Myocyte (in vitro differentiated cells): ENCODE measurements at places on chromosomes 6 and 20. TPM values are rescaled to one million over a fixed set of nuclear protein-coding genes. Genes with fewer than 3 reads are reported as not detected.

DNA sequence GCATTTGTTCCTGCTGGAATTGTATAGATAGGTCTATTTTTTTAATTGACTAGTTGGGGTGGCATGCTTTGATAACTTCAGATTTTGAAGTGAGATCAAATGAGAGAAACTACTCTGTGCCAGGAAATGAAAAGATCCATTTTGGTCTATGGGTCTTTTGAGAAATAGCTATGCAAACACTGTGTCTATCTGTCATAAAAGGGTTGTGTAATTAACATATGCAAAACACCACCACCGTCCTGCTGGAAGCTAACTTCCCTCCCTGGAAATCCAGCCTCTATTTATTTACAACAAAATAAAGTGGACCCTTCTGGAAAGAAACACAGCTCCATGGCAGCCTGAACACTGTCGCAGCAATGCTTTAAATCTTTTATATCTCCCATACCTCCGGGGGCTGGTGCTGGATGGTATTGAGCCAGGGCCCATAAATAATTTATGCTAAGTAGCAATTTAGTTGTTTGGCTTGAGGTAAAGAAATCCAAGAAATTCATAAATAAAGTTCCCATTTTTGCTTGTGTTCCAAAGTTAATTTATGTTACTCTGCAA is 244.2 kb upstream of the POU3F2 start:
- no peak for DNase-seq

DNA sequence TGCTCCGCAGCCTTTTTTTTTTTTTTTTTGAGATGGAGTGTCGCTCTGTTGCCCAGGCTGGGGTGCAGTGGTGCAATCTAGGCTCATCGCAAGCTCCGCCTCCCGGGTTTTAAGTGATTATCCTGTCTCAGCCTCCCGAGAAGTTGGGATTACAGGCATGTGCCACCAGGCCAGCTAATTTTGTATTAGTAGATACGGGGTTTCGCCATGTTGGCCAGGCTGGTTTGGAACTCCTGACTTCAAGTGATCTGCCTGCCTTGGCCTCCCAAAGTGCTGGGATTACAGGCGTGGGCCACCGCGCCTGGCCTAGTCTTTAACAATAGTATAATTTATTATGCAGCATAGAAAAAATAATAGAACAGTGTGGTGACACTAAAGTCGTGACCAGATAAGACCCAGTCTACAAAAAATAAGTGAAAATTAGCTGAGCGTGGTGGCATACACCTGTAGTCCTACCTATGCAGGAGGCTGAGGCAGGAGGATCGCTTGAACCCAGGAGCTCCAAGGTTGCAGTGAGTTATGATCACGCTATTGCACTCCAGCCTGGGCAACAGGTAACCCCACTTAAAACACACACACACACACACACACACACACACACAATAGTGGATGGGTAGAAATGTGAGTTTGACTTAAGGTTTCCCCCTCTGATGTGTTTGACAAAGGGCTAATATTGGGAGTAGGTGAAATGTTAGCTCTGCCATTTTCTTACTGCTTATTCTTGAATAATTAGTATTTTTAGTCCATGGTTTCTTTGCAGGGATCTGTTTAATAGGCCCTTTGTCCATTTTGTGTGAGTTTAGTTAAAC is 6.5 kb downstream of the PIM1 start:
- DNase-seq: no peak

DNA sequence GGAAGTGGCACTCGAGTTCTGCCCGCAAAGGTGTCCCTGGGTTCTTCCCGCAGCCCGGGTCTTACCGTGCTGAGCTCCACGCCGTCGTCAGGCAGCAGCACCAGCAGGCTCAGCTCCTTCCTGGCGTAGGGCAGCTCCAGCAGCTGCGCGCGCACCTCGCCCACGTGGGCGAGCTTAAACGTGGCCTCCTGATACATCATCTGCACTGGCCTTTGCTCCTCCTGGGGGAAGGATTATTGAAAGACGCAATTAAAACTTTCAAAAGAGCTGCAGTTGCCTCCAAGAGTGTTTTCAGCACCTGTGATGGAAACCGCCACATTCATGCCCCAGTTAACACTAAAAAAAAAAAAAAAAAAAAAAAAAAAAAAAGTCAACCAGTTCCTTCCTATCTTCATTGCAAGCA is 11.3 kb downstream of the SERPINB9 start:
- DNase-seq: no peak

- no peak for DNase-seq
Observed at GRCh38 chr6:32149932-32150870, 1.5 kb downstream of the PRRT1 start.

DNA sequence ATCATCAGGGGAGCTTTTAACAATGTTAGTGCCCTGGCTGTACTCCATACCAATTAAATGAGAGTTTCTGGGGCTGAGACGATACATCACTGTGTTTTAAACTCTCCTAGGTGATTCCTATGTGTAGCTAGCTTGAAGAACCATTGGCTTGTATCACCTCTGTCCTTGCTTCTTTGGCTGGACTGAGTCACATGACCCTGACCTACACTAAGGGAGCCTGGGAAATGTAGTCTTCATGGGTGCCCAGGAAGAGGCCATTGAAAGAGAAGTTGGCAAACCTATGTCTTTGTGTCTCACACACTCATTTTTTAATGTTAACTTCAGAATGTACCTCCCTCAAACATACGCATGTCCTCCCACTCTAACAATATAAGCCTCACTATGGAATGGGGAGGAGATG is 506.6 kb downstream of the DHX35 start:
- DNase-seq: no peak

DNA sequence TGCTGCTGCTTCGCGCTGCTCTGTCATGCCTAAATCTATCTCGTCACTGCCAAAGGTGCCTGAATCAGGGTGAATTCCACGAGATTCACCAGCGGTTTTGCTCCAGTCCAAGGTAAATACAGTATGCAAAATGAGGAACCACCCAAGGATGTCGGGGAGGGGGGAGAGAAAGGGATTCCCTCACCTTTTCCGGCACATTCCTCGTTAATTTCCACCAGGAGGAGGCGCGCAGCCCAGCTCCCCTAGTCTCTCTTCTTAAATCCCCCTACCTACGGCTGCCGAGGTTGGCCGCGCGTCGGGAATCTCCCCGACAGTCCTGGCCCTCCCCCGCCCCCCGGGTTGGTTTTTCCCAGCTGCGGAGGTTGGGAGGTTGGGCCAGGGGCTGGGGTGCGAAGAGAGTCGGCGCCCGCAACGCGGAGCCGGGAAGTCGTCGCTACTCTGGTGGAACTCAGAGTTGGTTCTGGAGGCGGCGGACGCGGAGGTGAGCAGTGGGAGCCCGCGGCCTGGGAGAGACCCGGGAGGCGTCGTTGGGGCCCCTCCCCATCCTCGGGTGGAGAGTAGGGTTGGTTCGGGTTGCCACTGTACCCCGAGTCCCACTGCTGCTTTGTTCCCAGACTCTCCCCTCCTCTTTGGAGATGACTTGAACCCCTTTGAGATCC is at the start of gene TPBG:
Gene TPBG (plus strand): TSS at position 390 of the 659 bp plus-strand sequence. CDS start 1,145 bp downstream, outside the sequence.
- peak; percentile 50 for DNase-seq

- no peak for DNase-seq
Observed at GRCh38 chr6:109315341-109316110, 66.7 kb downstream of the CD164 start.

- DNase-seq: no peak
Observed at GRCh38 chr6:13763740-13764381, 50.5 kb downstream of the MCUR1 start.

- no peak for DNase-seq
Observed at GRCh38 chr20:51359947-51360346, 182.6 kb downstream of the NFATC2 start.

GRCh38 chr6:165983112-165984072 is 184.3 kb downstream of the TBXT start:
- no peak for DNase-seq

GRCh38 chr20:14700639-14700960 is 363.2 kb upstream of the FLRT3 start:
- DNase-seq: no peak

GRCh38 chr20:38072898-38073297 is 39.4 kb downstream of the RPRD1B start:
- DNase-seq: no peak

GRCh38 chr20:8601542-8601912 is 467.4 kb upstream of the PLCB4 start:
- no peak for DNase-seq

DNA sequence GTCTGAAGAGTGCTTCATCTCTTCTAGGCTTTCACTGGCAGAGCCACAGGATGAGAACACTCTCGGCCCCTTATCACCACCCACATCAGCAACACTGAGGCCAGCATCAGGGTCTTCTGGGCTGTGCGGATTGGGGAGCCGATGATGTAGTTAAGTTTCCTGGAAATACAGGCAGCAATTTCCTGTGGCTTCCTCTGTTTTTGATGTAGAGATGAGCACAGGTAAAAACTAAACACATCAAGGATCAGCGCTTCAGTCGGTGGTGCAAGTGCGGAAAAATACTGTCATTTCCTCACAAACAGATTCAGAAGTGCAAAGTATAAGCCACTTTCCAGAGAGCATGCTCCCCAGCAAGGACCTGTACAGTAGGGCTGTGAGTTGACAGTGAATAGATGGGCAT is 62.6 kb downstream of the BACH2 start:
- DNase-seq: no peak

- DNase-seq: no peak
Observed at GRCh38 chr6:47004463-47004862, 37.7 kb downstream of the ADGRF1 start.

DNA sequence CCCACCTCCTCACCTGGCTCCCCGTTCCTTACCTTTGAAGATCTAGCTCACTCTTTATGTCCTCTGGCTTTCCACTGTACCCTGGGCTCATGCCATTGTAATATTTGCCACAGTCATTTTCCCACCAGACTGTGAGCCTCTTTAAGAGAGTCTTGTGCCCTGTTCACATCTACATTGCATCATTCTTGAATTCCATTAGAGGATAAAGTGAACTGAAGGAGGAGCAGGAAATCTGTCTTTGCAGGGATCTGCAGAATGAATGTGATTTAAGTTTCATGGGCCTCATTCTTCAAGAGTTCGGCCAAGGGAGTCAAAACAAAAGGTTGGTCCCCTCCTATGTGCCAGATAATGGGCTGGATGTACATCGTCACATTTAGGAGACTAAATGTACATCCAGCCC is 272.6 kb upstream of the CITED2 start:
- DNase-seq: no peak

DNA sequence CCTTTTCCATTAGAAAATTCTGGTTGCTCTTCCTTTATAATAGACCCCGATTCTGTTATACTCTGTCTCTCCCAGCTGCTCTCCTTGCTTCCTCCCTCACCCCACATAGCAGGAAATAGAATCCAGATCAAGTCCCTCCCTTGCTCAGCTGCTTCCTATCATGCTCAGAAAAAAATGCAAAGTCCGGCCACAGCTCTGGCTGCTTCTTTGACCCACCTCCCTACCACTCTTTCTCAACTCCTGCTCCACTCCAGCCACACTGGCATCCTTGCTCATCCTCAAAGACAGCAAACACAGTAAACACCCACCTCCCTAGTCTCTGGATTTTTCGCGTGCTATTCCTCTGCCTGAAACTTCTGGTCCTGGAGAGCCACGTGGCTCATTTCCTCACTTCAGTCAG is 9.1 kb upstream of the SLC22A16 start:
- DNase-seq: peak; percentile 49

DNA sequence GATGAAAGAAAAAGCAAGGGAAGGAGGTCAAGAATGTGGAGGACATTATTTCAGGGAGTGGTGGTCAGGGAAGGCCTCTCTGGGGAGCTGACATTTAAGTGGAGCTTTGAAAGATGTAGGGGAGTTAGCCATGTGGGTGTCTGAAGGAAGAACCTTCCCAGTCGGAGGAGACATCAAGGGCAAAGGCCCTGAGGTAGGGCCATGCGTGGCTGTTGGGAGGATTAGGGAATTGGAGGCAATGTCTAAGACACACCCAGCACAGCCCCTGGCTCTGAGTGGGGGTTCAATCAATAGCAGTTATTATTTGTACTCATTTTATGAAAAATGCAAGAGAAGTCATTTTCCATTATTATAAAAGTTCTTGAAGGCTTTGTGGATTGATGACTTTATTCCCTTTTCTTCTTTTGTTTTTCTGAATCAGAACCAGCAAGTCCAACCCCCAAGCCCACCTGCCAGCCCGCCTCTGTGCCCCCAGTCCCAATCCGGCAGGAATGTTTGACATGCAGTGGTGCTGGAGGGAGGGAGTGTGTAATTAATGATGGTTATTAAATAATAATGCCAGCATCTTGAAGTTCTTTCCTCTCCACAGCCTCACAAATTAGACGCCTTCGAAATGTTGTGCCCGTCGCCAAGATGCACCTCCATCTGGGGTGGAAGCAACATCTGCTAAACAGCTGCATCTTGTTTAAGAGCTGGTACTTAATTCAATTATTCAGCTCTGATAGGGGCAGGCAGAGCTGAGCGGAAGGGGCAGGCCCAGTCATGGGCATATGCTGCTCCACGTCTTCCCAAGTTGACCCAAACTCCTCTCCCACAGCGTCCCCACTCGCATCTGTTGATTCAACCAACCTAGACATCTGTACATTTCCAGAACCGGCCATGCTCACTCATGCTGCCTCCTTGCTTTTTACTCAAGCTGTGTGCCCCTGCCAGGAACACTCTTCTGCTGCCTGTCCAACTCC is 81.3 kb upstream of the SIRPA start:
- no peak for DNase-seq

DNA sequence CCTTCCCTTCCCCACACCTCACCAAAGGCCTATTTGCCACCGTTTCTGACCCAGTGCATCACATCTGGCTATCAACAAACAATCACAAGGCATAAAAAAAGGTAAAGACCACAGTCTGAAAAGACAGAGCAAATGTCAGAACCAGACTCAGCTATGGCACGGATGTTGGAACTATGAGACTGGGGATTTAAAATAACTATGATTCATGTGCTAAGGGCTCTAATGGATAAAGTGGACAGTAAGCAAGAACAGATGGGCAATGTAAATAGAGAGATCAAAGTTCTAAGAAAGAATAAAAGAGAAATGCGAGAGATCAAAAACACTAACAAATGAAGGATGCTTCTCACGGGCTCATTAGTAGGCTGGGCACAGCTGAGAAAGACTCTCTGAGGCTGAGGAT is 99.5 kb downstream of the LAMP5 start:
- no peak for DNase-seq

DNA sequence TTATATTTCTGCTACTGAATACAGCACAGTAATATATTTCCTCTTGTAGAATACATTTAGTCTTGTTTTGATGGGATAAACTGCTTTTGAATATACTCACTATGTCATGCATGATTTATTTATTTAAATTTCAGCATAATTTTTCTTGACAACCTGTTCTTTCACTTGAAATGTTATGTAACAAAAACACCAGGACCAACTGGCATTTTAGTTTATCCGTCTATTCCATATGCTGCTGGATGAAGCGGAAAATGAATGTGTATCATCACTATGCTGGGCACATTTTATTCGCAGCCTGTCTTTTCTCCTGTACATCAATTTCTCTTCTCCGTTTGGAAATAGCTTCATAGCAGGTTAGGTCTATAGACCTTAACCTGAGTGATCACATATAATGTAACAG is 206.8 kb upstream of the PLCB4 start:
- no peak for DNase-seq

Gene SIRPD
- total RNA-seq: not detected in 2 replicates

Gene HTR1E
- total RNA-seq: not detected in 2 replicates

Gene TAAR1
- total RNA-seq: not detected in 2 replicates

Gene PNPLA1
- total RNA-seq: not detected in 2 replicates

Gene PDE7B
- total RNA-seq: 0.52 and 1.0 TPM in 2 replicates

Gene TMEM200A
- 0.21 and 0.43 TPM in 2 replicates for total RNA-seq

Gene EYA2
- 0.42 TPM in 1 of 2 replicates, not detected in the other for total RNA-seq

Gene AKIRIN2
- total RNA-seq: 23.7 and 31.0 TPM in 2 replicates

Gene SUPT3H
- 3.4 and 7.8 TPM in 2 replicates for total RNA-seq
